Stimulated activated CD4-positive, alpha-beta T cell treated with anti-CD3 and anti-CD28 coated beads, TNF-alpha, amount 100 ng/mL, for 1 hour (primary cell): ENCODE measurements at places on chromosomes 4 and X.

DNA sequence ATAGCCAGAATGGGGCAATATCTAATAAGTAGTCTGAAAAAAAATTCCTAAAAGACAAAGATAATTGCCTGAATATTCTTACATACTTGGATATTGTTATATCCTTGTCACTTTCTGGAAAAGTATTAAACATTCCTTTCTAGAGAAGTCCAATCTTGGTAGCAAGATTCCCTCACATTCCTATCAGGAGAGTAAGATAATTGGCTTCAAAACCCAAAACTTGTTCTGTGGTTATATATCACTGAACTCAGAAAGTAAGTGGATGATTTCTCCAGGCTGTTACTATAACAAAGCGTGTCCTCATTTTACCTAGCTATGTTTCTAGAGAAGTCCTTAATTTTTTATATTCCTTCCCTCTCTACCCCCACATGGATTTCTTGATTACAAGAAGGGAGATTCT is 46.0 kb upstream of the TEX13A start:
- DNase-seq = no peak

DNA sequence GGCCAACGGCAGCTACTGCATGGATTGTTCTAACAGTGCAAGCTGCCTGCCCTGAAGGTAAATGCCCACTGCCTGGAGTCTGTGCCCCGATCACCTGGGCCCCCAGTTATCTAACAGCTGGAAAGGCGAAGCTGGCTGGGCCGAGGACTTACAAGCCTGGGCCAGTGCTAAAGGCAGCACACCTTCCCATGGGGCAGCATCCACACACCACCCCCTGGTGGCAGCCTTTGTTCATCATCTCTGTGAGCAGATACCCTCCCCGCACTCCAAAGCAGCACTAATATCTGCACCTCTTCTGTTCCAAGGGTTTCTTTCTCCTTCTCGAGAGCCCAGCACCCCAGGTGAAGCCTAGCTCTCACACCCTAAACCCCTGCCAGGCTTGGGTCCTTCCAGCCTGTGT is 7.6 kb downstream of the SLC2A9 start:
- DNase-seq = no peak

DNA sequence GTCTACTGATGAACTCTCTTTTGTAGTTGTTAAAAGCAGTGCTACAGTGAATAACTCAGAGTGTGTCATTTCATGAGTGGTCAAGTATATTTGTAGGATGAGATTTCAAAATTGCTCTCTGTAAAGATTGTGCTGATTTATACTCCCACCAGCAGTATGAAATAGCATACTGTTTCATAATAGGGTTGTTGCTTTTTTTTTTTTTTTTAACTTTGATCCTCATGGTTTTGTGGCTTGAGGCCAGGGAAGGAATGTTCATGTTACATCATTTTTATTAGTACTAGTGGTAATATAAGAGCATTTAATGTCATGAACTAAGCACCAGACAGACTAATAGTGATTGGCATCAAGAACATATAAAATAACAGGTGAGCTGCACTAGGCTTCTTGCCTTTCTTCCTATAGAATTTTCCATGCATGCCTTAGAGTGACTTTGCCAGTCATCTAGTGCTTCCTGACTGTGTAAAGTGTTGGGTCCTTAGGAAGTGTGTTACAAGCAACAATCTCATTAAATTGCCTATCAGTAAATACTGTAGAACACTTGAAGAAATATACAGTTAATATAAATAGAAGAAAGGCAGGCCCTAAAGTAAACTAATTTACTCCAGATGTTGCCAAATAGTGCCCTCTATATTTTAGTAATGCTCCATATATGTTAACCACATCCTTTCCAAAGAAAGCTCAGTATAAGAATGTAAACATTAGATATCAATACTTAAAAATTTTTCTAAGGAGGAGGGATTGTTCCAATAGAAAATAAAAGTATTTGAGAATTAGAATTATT is 38.6 kb upstream of the MSMO1 start:
- no peak for DNase-seq

DNA sequence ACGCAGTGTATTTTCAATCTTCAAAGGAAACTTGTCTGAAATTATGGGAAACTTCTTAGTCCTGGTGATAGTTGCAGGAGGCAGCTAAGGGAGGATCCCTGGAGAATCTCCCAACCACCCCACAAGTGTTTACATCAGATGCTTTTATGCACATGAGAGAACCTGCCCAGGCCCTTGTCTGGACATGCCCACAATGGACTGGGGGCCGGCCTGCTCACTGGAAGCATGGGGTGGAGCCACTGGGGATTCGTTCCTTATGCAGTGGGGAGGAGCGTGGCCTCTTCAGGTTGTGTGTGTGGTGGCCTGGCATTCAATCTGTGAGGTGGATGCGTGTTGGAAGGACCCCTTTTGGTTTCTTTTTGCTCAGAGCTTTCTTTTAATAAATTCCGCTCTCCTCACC is 398.7 kb upstream of the PPP1R2C start:
- DNase-seq = no peak

GRCh38 chr4:154877110-154877760 is 96.2 kb downstream of the RBM46 start:
- no peak for DNase-seq

DNA sequence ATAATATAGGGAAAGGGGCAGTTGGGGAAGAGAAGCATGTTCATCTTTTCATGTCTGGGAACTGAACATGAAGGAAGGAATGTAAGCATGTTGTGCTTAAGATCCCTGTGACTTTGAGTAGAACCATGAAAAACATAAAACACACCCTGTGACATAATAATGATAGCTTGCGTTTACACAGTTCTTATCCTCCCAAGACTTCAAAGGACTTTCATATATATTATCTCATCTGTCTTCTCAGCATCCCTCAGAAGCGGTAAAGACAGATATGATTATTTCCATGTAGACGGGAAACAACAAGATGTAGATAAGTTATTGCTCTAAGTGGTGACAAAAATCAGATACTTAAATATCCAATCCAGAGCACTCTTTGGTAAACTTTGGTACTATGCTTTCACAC is 3.3 kb upstream of the SH3RF1 start:
- no peak for DNase-seq

DNA sequence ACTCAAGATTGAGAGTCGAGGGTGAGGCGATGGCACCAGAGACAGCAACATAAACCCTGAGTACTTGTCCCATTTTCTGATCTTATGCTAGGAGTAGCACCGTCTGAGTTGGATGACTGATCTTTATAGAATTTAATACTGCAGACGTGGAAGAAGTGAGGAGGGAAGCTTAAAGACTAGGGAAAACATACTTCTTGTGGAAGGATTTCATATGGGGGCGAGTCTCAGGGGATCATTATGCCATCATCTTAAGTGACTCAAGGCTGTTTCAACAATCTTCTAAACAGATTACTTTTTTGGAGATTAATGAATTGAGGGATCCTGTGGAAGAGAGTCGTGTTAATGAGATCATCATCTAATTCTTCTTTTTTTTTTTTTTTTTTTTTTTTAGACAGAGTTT is 17.2 kb upstream of the FAT1 start:
- no peak for DNase-seq
